ENCODE measurements at places on chromosomes 7 and 10.

- DNase-seq, result no peak
Observed at GRCh38 chr7:27102581-27103442, at the start of gene HOXA2. Gene HOXA2 (minus strand): TSS chr7:27102683. CDS start chr7:27102500, 183 bp downstream.

DNA sequence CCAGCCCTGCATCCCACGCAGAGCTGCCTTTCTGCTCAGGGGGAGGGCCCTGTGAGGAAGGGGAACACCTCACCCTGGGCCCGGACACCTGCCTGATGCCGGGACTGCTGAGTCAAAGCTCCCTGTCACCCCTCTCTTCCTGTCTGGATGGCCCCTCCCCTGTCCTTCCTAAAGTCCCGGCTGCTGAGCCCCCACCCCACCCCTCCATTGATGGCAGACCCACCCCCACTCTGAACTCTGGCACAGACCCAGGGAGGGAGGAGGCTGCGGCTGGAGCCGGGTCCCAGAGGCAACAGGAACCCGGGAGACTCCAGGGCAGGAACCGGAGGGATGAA, 78.7 kb downstream of the ELFN1 start:
- no peak for DNase-seq

GRCh38 chr7:65339257-65339656, 34.4 kb upstream of the ZNF92 start:
- DNase-seq, result no peak

DNA sequence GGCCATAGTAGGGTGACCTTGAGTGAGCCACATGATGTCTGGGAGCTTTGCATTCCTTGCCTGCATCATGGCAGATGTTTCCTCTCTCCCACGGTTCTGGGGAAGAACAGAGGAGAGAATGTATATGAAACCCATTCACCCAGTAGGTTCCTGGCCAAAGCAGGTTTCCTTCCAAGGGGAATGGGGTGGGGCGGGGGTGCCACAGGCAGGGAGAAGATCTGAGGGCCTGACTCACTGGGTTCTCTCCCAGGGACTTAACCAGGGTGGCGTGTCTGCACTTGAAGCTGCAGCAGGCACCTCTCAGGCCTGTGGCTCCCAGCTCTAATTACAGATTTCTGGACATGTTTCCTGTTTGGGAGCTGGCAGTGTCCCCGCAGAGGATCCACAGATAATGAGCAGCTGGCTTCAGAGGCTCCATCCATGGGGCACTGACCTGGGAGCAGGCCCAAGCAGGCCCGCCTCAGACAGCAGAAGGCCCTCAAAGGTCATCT, 50.2 kb upstream of the ZMIZ1 start:
- no peak for DNase-seq

GRCh38 chr10:30537586-30537985, 92.0 kb downstream of the LYZL2 start:
- DNase-seq, result no peak

DNA sequence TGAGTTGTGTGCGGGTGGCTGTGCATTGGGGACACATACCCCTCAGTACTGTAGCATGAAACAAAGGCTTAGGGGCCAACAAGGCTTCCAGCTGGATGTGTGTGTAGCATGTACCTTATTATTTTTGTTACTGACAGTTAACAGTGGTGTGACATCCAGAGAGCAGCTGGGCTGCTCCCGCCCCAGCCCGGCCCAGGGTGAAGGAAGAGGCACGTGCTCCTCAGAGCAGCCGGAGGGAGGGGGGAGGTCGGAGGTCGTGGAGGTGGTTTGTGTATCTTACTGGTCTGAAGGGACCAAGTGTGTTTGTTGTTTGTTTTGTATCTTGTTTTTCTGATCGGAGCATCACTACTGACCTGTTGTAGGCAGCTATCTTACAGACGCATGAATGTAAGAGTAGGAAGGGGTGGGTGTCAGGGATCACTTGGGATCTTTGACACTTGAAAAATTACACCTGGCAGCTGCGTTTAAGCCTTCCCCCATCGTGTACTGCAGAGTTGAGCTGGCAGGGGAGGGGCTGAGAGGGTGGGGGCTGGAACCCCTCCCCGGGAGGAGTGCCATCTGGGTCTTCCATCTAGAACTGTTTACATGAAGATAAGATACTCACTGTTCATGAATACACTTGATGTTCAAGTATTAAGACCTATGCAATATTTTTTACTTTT, 1.8 kb downstream of the DDIT4 start:
- no peak for DNase-seq

GRCh38 chr10:75377869-75378268, 23.7 kb downstream of the ZNF503 start:
- DNase-seq, result no peak

GRCh38 chr10:121501796-121502195, 96.4 kb downstream of the FGFR2 start:
- DNase-seq, result no peak

DNA sequence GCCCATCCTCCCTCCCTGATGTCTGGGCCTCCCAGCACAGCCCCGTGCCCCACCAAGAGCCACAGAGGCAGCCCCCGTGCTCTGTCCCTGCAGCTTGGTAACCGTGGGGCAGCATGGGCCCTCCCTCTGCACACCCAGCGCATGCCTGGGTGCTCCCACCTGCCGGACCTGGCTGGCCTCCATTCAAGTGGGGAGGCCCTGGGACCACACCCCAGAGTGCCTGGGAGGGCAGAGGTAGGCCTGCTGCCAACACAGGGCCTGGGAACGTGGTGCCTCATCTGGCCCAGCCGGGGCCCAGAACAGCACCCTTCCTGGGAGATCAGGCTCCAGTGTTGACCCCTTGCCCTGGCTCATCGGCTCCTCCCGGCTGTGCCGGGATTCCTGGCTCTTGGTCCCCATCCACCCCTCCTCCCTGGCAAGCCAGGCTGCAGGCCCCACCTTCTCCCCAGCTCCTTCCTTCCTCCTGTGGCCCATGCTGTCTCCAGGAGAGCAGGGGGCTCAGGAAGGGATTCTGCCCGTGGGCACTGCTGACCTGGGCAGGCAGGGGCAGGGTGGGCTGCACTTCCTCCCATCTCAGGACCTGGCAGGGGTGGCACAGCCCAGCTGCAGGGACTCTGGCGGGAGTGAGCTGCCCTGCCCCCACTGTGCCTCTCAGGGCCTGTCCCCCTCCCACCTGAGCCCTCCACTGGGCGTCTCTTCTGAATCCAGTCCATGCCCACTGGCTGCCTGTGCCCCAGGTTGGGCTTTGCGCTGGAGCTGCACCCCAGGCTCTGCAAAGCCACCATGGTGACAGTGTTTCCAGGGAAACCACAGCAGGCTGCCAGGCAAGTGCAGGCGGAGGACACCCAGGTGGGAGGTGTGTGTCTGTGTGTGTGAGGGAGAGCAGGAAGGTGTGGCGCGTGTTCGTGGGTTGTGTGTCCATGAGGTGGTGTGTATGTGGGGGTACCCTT, 32.6 kb downstream of the PWWP2B start:
- no peak for DNase-seq

- peak; percentile 95 for DNase-seq
Observed at GRCh38 chr7:50653981-50654425, 88.8 kb upstream of the DDC start.

DNA sequence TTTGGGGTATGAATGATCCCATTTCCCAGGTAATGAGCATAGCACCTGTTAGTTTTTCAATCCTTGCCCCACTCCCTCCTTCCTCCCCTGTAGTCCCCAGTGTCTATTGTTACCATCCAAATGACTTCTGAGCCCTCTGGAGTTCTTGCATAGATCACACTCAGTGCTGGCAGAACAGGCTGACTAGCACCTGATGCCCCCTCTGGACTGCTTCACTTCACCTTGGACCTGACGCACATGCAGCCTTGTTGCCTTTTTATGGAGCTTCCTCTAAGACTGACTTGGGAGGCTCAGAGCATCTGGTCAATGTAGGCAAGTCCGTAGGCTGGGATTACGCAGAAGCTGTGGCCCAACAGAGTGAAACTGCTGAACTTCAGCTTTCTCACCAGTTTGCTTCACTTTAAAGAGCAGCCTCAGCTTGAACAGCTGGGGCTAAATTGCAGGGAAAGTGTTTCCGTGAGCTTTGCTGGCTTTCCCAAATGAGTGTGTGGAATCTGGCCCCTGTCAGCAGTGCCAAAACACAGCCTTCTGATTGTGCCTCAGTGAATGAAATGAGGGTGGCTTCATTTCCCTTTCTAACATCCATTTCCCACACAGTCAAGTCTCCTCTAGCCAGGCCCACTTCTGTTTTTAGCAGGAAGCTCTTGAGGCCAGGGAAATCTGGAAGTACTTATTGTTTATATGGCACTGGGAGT, 48.5 kb downstream of the NXPH1 start:
- no peak for DNase-seq

DNA sequence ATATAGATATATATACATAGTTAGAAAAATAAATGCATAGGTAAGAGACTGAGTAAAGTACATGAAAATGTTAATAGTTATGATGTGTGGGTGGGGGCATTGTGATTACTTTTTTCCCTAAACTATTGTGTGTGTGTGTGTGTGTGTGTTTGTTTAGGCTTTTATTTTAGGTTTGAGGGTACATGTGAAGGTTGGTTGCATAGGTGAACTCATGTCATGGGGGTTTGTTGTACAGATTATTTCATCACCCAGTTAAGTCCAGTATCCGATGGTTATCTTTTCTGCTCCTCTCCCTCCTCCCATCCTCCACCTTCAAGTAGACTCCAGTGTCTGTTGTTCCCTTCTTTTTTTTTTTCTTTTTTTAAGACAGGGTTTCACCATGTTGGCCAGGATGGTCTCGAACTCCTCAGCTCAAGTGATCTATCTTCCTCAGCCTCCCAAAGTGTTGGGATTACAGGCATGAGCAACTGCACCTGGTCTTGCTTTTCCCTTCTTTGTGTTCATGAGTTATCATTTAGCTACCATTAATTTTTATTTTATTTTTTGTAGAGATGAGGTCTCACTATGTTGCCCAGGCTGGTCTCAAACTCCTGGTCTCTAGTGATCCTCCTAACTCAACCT, 1.9 kb upstream of the RUFY2 start:
- DNase-seq, result no peak

DNA sequence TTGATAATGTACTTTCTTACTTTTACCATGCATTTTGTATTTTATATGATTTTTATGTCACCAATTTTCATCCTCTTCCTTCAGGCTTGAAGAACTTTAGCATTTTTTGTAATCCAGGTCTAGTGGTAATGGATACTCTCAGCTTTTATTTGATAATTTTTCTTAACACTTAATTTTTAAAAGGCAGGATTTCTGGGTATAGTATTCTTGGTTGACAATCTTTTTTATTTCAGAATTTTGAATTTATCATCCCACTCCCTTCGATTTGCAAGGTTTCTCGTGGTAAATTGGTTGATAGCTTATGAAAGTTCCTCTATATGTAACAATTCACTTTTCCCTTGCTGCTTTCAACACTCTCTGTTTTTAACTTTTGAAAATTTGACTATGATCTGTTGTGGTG, 363.7 kb downstream of the HTR7 start:
- DNase-seq, result no peak

DNA sequence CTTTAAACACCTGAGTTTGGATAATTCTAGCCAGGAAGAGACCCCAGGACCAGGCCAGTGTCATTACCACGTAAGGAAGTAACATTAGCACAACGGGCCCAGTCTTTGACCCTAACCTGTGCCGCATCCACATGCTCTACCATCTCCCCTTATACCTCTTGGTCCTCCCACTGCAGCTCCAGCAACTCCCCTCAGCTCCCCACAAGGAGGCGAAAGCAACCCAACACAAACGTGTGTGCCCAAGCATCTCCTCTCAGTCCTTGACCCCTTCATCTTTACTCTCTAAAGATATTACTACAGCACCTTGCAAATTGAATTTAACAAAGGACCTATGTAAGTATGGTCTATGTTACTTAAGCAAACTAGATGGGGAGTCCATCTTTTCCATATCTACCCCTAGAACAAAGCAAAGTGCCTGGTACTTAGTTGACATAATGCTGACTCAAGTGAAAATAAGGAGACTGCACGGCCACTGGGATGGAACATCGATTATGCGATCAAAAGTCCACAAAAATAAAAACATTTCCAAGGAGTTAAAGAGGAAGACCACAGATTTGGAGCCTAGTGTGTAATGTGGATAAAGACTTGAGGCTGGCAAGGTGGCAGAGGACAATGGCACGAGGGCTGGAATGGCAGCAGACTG, 147.7 kb downstream of the JAZF1 start:
- no peak for DNase-seq

- DNase-seq, result no peak
Observed at GRCh38 chr7:2611922-2612321, 19.9 kb upstream of the TTYH3 start.

DNA sequence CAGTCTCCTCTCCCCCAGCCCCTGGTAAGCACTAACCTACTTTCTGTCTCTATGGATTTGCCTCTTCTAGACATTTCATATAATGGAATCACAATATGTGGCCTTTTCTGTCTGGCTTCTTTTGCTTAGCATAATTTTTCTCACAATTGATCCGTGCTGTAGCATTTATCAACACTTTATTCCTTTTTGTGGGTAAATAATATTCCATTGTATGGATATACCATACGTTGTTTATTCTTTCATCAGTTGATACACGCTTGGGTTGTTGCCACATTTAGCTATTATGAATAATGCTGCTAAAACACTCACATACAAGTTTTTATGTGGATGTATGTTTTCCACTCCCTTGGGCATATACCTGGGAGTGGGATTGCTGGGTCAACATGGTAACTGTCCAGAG, 25.8 kb downstream of the MCM10 start:
- no peak for DNase-seq

- DNase-seq, result no peak
Observed at GRCh38 chr7:16264823-16265804, 156.2 kb downstream of the CRPPA start.

- DNase-seq, result no peak
Observed at GRCh38 chr7:46315891-46316290, 394.8 kb upstream of the IGFBP3 start.

- no peak for DNase-seq
Observed at GRCh38 chr10:75280236-75280635, 44.5 kb upstream of the COMTD1 start.

DNA sequence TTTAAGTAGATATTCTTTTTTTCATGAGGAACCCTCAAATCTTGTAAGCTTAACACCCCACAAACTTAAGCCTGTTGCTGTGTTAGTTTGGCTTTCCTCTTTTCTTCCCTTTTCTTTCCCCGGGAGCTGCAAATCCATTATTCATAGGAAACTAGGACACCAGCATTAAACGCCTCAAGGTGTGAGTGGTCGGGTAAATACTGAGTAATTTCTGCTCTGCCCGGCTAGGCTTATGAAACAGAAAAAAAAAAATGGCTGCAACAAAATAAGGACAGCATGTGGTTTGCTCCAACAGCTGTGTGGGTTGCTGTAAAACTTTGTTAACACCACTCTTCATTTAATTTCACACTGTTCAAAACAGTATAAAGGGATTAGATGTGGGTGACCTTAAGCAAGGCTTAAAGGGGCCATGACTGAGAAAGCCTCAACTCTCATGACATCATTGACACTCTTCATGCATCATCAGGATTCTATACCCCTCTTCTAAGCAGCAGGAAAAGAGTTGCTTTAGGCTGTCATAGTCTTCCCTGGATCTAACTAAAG, 104.1 kb downstream of the AOAH start:
- no peak for DNase-seq

- peak; percentile 27 for DNase-seq
Observed at GRCh38 chr7:115724400-115725056, 306.0 kb downstream of the TFEC start.

All from umbilical cord (tissue), 2 donors.